ENCODE measurements at places on chromosomes 5 and 9. TPM values are rescaled to one million over a fixed set of nuclear protein-coding genes. Genes with fewer than 3 reads are reported as not detected.

Gene CDH18
- total RNA-seq = 1.3 TPM

Gene ZFP2
- total RNA-seq = 0.39 TPM

Gene SCGB3A2
- not detected for total RNA-seq

Gene KIF12
- under 0.01 TPM for total RNA-seq

Measured in epithelial cell of alveolus of lung (primary cell).